IPS DF 19.7 (cell line): ENCODE measurements at places on chromosomes 7 and 10.

GRCh38 chr7:54904986-54905385 is 113.8 kb upstream of the EGFR start:
- no peak for DNase-seq

GRCh38 chr10:100791369-100792058 is 46.1 kb downstream of the PAX2 start:
- no peak for DNase-seq

DNA sequence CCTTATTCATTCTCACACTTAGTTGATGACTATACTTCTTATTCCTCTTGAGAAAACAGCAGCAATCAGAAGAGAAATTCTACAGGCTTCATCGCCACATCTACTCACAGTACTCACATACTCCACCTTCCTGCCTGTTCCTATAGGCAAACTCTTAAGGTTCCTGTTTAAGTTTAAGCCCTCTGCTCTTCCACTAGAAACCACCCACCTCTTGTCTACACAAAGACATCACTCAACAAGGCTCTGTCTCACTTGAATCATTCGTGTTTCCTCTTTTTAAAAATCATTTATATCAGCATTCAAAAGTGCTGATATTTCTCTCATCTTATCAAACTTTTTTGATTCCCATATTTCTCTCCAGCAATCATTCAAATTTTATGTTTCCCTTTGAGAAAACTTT is 85.5 kb upstream of the ADO start:
- DNase-seq, result no peak

GRCh38 chr10:31620226-31621151 is 301.5 kb downstream of the ZEB1 start:
- no peak for DNase-seq

GRCh38 chr7:105439174-105439893 is 50.6 kb upstream of the SRPK2 start:
- no peak for DNase-seq

DNA sequence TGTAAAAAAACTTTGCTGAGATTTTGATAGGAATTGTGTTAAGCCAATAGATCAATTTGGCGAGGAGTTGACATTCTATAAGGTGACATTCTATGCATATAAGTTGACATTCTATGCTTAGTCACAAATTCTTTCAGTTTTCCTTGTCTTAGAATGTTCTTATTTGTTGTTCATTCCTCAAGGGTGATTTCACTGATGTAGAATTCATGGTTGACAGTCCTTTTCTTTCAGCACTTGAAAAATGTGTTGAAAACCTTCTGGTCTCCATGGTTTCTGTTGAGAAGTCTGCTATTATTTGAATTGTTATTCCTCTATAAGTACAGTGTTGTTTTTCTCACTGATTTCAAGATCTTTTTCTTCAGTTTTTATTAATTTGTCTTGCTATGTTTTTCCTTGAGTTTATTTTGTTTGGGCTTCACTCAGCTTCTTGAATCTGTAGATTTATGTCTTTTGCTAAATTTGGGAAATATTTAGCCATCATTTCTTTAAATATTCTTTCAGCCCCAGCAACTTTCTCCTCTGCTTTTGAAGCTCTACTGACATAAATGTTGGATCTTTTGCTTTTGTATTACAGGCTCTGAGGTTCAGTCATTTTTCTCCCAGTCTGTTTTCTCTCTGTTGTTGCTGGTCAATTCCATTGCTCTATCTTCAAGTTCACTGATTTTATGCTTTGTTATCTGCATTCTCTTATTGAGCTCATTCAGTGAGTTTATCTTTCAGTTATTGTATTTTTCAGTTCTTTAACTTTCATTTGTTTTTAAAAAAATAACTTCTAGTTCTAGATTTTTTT is 154.9 kb downstream of the SDK1 start:
- no peak for DNase-seq

DNA sequence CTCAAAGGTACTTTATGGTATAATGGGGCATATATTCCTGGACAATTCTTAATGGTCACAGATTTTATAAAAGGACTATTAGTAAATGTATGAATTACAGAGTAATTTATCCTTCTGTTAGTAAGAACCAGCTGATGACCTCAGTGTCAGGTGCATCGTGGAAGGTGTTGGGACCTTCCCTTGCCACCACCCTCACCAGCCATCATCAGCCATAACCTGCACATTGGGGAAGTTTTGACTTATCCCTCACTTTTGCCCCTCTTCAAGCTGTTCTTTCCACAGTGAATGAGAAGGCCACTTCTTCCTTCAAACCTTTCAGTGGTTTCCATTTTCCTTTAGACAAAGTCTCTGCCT is 52.2 kb downstream of the FIGNL1 start:
- DNase-seq, result no peak

DNA sequence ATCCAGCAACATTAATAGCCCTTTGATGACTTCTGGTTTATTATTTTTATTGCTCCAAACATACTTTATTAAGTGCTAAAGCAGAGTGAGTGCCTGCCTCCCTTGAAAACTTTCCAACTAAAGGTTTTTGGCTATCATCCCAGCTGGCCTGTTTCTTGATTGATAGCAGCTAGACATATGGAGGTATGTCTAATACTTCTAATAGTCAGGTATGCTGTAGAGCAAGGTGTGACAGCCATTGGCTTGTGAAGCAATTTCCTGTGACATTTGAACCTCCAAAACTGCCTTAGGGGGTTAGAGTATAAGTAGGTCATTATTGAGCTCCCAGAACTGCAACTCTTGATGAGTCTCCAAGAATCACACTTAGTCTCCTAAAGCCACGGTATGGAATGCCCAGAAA is 55.8 kb downstream of the LOXL4 start:
- no peak for DNase-seq

DNA sequence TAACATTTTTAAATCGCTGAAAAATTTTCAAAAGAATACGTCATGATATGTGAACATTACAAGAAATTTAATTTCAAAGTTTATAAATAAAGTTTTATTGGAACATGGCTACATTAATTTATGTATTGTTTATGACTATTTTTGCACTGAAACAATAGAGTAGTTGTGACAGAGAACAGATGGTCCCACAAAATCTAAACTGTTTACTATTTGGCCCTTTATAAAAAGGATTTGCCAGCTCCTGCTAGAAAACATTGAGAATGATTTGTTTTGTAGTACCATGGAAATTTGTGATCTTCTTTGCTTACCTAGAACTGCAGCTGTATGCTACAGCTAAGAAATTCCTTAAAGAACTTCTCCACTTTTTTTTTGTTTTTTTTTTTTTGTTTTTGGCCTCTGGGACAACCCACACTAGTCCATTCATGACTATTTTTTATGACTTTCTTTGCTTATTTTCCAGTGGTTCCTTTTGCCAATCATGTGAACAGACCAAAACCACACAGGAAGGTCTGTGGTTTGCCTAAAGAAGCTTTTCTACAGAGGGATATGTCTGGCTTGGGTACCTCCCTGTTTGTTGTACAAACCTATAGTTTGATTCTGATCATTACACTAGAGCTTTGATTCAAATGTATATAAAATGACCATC is 55.7 kb downstream of the ST7 start:
- no peak for DNase-seq

- no peak for DNase-seq
These were observed 41.4 kb upstream of the SGCE start for GRCh38 chr7:94697035-94697974.

DNA sequence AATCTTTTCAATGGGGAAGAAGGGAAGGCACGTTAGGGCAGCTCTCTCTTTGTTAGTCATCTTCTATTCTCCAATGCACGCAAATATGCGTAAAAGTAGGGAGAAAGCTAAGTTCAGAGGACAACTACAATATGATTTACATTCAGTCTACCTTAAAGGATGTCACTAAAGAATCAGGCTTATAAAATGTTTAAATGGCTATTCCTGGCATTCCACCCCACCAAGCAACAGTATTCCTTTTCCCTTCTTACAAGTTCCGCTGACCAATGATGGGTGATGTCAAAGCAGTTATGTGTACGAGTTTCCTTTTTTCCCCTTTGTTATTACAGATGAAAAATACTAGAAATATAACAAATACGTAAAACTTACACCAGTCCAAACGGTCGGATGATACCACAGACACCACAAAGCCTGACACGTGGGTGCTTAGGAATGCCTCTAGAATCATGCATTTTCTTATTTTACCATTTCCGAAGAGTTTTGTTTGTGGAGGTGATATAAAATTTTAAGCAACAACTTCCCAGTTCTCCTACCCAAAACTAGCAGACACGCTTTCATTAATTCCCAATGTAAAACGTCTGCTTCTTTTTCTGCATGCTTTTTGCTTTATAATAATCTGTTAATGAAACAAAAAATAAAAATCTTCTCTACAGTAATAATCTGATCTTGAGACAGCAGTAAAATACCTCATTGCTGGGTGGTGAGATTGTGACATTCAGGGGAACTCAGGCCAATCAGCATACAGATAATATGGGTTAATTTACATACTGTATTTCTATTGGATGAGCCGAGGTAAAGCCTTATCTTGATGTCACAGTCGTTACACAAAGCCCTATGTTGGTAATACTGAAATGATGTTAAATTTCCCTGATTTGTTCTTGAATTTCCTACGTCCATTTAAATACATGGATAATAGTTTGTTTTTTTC is 708 bp upstream of the GPR85 start:
- DNase-seq, result no peak

GRCh38 chr7:46658281-46658680 is 737.2 kb upstream of the IGFBP3 start:
- no peak for DNase-seq

DNA sequence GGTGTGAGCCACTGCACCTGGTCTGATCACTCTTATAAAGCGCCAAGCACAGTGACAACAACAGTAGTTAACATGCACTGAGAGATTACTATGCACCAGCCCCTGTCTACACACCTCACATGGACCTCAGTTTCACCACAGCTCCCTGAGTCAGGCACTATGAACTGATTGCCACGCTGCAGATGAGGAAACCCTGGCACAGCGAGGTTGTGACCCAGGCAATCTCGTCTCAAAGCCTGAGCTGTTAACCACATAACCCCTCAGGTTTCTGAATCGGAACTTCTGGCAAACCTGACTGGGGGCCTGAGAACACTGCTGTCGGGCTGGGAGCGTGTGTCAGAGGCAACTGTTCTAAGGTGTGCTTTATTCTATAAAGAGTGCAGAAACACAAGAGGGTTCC is 150.8 kb downstream of the RNF216 start:
- DNase-seq, result no peak

- no peak for DNase-seq
These were observed 20.1 kb downstream of the CHST3 start for GRCh38 chr10:71984126-71984808.

DNA sequence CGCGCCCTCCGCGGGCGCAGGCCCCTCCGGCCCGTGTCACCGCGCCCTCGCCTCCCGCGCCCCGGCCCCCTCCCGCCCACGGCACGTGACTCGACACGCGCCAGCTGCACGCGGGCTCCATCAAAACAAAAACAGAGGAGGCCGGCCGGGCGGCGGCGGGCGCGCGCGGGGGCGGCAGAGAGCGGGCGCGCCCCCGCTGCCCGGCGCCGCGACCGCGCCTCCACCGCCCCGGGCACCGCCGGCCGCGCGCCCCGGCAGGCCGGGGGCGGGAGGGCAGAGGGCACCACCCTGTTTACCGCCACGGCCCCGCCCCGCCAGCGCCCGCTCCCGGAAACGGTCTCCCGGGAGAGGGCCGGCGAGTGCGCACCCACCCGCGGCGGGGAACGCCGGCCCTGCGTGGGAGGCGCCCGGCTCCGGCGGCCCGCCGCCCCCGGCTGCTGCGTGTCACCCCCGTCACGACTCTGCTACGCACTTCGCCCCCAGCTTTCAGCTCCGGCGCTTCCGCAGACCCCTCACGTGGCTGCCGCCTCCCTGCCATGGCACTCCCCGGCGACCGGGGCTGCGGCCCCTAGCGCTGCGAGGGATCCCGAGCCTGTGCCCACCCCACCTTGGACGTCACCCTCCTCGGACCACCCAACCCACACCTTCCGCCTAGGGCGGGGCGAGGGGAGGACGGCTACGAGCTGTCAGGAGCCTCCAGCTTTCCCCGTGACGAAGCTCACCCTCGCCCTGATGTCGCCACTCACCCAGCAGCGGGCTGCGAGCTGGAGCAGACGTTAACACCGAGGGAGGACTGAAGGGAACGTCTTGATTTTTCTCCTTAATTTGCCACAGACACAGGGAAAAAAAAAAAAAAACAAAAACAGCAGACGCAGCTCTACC is 221.6 kb upstream of the MKLN1 start:
- DNase-seq, result no peak

GRCh38 chr10:71878327-71879034 is 27.4 kb upstream of the PSAP start:
- no peak for DNase-seq

DNA sequence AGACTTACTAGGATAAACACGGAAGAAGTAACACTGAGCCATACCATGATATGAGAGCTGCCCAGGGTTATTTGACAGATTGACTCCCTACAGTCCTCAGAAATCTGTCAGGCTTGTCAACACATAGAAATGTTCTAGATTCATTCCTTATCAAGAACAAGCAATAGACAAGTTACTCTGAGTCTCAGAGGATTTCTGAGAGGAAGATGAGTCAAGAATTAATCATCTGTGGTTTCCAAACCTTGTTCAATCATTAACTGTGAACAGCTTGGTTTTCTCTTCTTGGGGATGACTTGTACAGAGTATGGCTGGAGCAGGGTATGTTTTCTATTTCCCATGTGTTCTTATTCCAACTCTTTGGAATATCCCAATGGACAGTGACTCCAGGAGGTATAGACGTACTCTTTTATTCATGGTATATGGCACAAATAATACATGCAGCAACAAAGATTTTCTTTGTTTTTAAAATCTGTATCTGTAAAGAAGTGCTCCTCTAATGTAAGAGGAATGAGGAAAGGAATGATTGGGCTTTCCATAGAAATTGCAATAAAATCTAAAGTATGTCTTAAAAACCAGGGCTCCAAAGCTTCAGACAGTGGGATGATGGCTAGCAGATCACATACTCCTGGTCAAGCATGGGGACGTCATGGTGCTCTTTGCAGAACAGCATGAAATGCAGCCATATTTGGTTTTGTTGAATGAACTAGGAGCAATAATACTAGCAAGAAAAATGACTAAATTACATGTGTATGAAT is 11.9 kb upstream of the SFR1 start:
- DNase-seq, result no peak

DNA sequence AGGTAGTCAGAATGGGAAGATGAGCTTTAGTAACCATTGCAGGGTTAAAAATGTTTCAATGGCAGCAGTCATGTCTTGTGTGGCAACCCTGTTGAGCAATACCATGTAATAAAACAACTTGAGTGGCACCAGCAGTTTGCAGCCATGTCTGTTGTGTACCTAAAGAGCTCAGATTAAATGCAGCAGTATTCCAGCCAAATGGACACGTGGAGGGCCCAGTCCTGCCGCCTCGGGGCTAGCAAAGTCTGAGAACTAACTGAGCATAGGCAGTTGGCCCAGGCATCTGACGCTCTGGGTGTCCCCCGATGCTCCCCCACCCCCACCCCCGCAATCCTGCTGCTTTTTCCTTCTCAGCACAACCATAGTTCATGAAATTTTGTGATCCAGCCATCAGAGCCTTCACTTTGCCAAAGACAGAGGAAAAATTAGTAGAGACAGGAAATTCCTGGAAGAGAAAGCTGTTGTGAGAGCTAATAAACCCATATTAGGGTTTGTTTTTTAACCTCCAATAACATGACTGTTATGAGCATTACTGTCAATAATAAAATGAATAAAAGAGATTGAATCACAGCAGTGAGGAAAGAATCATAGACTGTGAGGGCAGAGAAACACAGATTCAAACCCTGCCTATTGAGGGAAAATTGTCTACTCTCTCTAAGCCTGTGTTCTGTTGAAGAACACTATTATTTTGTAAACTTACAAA is 220.6 kb upstream of the RHOBTB1 start:
- no peak for DNase-seq
